Activated T-helper 1 cell treated with Interleukin-2 at 50 U/mL for 16 hours (primary cell): ENCODE measurements at places on chromosomes 1 and 21.

DNA sequence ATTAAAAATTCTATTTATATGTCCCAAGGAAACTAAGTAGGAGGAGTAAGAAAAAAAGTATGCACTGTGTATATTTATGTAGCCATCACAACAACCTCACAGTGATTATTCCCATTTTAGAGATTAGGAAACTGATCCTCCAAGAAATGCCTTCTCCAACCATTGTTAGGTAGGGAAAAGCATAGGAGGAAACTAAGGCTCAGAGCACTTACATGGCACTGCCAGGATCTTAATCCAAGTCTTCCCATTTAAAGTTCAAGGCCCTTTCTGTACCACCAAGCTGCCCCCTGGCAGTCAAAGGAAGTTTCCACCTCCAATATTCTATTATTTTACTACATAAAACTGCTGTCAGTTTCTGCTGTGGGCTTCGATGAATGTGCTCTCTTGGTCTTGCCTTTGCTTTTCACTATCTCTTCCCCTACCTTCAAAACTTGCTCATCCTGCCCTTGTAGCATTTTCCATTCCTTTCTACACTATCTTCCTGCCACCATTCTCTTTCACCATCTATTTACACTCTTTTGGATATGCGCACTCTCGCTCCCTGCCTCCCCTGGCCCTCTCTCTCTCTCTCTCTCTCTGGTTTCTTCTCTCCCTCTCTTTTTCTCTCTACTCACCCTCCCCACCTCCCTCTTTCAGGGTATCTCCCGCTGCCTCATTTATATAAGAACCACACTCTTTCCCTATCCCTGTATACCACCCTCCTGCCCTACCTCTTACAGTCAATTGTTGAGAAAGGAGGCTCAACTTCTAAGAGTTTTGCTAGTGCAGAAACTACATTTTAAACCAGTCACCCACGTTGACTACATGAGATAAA, 34.0 kb downstream of the PUM1 start:
- no peak for DNase-seq

GRCh38 chr1:236534151-236534651, 10.4 kb downstream of the LGALS8 start:
- no peak for DNase-seq

DNA sequence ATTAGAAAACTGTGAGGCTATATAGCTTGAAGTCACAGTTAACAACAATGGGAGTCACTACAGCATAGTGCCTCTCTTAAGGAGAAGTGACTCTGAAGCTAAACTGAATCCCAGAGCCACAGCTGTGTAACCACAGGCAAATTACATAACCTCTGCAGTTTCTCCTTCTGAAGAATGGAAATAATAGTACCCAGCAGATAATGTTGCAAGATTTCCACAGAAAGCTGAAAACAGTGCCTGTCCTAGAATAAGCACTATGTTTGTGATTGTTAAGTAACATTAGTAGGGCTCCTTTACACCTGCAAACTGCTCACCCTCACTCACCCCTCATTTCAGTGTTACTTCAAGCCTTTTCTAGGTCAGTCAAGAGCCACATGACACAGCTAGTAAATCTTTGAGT, 886.7 kb downstream of the PLA2G4A start:
- DNase-seq, result no peak

- DNase-seq, result no peak
Measured at GRCh38 chr1:59751004-59751395, 63.7 kb upstream of the HOOK1 start.

DNA sequence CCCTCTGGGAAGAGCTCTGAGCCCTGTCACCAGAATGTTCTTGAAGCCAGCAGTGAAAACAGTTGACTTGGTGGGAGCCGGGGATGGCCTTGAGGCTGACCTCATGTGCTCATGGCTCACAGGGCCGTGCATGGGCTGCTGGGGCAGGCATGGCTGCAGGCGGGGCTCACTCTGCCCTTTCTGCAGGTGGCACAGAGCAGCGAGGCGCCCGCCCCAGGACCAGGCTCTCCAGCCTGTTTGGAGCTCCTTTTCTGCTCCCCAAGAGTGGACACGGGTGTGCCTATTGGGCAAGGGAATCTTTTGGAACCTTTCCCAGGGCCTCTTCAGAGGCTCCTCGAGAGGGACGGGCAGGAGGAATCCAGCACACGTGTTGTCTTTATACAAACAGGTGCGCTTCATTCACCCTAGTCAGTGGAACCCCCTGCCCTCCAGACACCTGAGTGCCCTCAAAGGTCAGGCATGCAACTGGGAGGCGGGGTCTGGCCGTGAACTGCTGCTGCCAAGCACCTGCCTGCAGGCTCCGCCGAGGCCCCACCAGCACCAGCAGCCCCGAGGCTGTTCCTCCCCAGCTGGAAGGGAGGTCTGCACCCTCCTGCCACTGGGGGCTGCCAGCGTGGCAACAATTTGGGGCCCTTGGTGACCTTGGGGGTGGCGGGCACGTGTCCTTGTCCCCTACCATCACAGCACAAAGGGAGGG, 2.6 kb upstream of the TTC34 start:
- DNase-seq, result no peak

GRCh38 chr1:200034761-200035396, 7.4 kb downstream of the NR5A2 start:
- no peak for DNase-seq

DNA sequence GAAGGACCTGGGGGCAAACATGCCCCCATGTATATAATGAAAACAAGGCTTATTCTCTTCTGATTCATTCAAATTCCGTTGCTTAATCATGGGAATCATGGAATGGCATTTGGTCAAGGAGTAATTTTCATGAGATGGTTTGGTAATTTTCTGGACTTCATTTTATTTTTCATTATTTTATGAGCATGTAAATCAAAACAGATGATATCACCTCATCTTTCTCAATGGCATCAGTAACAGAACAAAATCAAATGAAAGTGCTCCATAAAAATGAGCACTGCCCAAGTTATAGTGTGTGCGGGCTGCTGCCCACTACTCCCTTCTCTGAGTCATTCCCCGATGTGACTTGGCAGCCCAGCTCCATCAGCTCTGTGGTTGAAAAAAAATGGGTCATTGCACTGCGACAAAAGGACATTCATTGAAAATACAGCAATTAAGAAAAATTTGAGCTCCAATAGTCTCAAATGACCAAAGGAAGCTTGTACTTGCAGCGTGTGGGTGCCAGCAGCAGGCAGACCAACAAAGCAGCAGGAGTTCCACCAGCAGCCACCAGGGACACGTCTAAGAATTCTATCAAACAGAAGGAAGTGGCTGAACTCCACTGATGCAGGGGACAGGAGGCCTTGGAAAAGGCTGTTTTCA, 84.3 kb upstream of the VAV3 start:
- DNase-seq, result no peak

DNA sequence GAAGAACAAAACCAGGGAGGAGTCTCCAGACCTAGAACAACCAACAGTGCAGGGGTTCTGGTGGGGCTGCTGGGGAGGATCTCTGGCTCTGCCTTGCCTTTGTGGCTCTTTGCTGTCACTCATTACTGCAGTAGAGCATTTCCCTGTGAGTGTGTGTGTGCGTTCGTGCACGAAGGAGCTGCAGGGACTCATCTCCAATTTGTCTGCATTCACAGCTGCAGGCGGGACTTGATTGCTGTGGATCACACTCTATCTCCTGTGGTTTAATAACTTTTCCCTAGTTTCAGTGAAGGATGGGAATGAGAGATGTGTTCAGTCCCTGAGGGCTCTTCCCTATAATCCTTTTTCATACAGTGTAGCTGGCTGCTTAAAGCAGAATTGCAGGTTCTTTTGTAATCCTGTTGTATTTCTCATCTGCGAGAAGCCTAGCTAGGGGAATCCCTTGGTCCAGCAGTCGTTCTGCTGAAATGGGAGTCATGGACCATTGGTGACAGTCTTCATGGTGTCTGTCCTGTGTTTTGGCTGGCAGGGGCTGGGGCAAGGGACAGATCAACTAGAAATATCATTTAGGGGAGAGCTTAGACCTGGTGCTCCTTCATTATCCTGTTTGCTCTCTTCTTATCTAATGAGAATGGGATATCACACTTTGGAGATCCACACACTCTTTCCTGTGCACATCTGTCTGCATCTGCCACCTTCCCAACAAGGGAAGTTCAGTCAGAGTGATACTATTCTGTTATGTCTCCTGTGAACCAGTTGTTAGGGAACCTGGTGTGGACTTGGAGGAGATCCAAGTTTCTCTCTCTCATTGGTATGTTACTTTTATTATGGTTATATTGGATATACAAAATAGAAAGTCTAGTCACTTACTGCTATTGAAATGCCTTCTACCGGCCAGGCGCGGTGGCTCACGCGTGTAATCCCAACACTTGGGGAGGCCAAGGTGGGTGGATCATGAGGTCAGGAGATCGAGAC, 3.0 kb downstream of the PCP4L1 start:
- DNase-seq, result no peak

DNA sequence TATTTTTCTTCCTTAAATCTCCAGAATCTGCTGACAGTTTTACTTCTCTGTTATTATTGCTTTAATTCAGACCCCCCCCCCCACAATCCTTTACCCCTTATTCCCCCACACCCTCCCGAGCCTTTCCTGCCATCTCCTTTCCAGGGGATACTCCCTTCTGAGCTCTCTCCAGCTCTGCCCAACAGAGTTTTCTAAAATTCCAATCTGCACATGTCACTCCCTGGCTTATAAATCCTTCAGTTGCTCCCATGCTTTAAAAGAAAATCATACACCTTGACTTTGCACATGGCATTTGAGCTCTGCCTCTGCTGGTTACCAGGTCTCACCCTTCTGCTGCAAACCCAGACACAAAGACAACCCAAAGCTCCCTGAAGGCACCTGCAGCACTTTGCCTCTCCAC, 11.7 kb upstream of the EPS8L3 start:
- no peak for DNase-seq

DNA sequence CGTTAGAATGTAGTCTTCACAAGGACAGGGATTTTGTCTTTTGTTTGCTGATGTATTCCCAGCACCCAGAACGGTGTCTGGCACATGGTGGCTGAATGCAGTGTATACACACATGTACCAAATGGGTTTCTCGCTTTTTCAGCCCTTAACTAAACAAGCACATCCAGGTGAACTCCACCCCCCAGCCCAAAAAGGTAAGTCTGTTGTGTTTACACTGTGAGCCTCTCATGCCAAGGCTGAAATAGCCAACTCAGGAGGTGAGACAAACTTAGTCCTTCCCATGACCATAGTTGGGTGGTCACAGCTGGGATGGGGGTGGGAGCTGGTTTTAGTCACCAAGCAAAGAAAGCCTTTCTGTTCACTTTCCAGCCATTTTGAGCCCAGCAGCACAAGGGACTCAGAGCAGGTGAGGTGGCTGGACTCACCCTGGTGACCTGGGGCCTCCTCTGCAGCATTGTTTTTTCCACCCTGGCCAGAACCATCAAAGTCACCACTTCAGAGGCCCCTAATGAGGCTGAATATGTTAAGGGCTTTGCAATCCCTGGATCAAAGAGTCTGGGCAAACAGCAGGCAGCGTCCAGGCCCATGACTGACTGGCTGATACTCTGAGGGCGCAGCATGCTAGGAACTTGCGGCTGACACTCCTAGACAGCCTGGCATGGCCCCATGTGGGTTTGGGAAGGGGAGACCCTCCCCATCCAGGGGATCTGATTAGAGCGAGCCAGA, 8.7 kb downstream of the TENT5B start:
- no peak for DNase-seq

DNA sequence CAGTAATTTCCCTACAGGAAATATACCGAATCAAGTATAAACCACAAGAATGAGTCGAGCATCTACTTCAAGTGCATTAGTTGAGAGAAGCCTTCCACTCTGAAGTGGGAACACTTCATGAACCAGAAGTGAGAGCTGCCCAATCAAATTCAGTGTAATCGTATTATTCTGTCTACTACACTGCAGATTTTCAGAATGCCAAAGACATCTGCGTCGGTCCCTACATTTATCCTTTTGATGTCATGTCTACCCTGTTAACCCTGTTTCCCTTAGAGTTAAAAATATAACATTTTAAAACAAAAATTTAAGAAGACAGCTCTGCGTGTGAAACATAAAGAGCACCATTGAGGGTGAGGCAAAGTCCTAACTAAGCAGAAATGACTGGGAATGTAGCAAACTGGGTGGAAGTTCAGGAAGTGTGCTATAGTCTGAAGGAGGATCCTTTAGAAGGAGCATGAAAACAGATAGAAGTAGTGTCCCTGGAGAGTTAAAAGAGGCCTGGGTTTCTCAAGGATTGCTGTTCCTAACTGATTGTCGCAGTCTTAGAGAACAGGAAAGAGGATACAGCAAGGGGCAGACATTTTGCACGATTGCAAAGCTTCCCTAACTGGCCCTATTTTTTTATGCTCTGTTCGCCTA, 291.2 kb downstream of the PTPRC start:
- DNase-seq, result no peak

- DNase-seq, result no peak
Measured at GRCh38 chr1:228270032-228270431, 62.2 kb downstream of the OBSCN start.

DNA sequence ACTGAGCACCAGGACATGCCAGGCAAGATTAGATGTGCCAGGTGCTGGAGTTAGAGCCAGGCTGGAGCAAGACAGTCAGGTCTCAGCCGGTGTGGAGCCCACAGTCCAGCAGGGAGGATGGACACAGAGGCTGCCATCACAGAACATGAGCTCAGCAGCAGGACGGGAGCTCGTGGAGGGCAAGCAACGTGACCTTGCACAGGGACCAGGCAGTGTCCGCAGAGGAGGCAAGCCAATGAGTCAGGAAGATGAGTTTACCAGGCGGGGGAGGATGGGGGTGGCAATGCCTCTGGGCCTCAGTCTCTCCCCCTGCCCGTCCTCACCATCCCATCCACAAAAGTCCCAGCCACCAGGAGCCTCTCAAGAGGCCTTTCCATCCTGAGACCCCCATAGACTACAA, 20.7 kb upstream of the ZC3H12A start:
- no peak for DNase-seq

DNA sequence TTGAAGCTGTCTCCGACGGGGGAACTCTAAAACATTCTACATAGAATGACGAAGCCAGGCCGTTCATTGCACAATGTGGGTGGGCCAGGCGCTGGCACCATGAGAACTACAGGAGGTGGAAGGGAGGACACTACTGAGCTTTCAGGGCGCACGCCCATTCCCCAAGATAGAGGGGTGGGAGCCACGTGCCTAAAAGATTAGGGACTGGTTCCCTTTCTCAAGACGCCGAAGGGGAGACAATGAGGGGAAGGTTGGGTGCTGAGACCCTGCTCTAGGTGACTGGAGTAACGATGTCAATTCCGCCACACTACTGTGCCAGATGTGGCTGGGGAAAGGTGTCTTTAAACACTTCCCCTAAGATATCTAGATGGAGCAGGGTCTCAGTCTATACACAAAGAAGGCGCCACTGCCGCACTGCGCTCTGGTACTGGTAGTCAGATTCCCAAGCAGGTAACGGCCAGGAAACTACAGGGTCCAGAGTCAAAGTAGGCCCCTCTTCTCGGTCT, 782 bp downstream of the CSDE1 start:
- no peak for DNase-seq

GRCh38 chr1:231037585-231038517, 2.2 kb downstream of the FAM89A start:
- DNase-seq, result no peak

DNA sequence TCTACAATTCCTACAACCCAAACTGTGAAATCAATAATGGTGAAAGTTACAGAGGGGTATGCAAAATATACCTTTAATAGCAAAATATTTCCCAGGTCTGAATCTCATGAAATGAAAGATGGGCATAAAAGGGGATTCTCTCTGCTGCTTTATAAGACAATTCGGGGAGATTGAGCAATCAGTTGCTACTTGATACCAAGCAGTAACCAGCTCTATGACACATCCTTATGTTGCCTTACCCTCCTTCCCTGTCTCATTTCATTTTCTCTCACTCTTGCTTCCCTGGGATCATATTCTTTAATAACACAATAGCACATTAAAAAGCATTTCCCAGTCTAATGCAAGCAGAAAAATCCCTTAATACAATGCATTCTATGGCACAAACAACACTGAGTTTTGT, 29.0 kb downstream of the ZSWIM5 start:
- no peak for DNase-seq
